WTC11 (cell line): ENCODE measurements at places on chromosomes 1 and 21.
A peak's percentile ranks its signal among the peaks of the same experiment; 100 is the strongest.

DNA sequence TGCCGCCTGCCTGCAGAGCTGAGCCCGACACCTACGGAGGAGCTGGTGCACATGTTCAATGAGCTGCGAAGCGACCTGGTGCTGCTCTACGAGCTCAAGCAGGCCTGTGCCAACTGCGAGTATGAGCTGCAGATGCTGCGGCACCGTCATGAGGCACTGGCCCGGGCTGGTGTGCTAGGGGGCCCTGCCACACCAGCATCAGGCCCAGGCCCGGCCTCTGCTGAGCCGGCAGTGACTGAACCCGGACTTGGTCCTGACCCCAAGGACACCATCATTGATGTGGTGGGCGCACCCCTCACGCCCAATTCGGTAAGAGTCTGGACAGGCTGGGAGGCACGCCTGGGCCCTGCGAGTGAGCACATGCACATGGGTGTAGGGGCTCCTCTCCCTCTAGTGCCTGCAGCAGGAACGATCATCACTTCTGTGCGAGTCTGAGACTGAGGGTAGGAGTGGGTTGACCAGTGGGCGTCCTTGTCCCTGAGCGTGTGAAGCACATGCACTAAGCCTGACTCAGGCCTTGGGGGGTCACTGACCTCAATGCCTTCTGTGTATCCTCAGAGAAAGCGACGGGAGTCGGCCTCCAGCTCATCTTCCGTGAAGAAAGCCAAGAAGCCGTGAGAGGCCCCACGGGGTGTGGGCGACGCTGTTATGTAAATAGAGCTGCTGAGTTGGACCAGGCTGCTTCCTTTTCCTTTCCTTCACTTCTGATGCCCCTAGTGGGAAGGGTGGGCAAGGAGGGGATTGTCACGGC lies 6.9 kb downstream of the DMAP1 start:
- no peak for DNase-seq
- H3K27ac ChIP-seq: no peak overlapping the region
- H3K27me3 ChIP-seq: no peaks in the 10 kb centered on the region; the same call in 1 of the 2 replicates

GRCh38 chr1:114982251-114982650 lies 47.4 kb upstream of the TSHB start:
- no peaks in the 10 kb centered on the region for H3K27me3 ChIP-seq
- no peaks in the 10 kb centered on the region for H3K36me3 ChIP-seq
- no peak overlapping the region for H3K4me3 ChIP-seq

DNA sequence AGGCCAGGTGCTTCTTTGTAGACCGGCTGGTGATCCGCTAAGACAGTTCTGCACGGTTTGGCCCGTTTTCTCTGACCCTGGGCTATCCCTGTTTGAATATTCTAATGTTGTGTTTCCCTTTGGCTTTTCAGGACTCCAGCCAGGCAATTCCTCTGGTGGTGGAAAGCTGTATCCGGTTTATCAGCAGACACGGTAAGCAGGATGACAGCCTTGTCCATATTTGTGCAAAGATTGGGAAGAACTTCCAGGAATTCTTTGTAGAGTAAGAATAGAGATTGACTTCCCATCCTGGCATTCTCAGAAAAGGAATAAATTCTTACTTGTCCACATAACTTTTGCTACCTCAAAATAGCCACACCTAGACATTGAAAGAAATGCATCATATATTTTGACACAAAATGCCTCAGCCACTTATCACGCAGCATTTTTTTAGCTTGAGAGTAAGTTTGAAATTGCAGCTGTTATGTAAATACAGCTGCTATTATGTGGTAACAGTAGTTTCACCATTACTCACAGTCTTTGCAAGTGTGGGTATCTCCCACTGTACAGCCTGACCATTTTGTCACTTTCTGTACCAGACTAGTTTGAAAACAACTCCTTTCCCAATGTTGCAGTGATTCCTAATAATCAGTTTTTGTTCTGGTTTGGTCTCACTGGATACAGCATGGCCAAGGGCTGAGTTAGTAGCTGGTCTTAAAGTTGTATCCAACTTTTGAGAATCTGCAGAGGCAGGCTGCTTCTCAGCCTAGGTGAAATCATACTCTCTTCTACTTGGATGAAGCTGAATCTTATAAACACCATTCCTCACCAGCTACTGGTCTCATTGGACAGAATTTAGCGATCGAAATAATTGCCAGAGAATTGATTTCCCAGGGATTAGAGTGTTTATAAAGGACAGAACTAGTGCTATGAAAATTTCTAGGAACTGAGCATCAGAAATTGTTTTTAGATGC lies 40.0 kb upstream of the IKBKE start:
- DNase-seq: no peak

- peaks cover 27% of the 10 kb centered on the region for H3K27me3 ChIP-seq
- H3K36me3 ChIP-seq: no peaks in the 10 kb centered on the region
- H3K4me3 ChIP-seq: no peak overlapping the region
- DNase-seq: no peak
- H3K27ac ChIP-seq: no peak overlapping the region
Observed at GRCh38 chr1:47756411-47756810, 240.8 kb downstream of the TRABD2B start.

DNA sequence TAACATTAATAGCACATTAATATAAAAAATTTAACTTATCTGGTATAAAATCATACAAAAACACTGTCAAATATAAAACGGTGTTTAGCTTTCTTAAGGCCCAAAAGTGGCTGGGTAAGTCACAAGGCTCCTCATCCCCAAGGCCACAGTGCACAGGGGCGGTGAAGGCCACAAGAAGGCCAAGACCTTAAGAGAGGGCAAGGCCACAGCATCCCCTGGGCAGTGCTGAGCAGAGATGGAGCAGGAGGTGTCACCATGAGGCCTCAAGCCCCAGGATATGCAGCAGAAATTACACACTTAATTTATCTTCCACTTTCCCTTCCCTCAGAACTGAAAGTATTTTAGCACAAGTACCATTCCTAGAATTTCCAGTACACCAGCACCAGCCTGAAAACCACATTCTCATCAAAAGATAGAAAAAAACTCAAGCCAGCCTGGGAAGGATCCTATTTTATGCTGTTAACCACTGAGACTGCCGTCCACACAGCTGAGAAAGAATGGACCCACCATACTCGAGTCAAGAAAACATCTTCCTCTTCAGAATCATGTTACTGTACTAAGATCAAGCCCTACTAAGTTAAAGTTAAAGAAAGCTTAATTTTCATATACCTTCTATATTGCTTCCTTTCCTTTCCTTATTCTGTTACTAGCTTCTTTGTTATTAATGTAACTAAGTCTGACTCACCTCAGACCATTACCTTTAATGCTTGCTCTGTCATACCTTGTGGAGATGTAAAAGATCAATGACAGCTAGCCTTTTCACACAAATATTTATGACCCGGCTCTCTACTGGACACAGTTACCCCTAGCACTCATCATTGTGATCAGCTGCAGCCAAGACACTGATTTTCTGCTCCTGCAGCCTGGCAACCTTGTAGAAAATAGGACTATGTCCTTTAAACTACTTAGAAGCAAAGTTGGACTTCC lies 26.4 kb upstream of the FMO1 start:
- H3K4me3 ChIP-seq: peak overlapping the region; percentile 1; the same call in 1 of the 2 replicates
- DNase-seq: no peak
- peak overlapping the region; percentile 90 for H3K27ac ChIP-seq
- H3K4me1 ChIP-seq: peaks cover 67% of the 10 kb centered on the region
- H3K27me3 ChIP-seq: no peaks in the 10 kb centered on the region; the same call in 1 of the 2 replicates
- peaks cover 18% of the 10 kb centered on the region for H3K36me3 ChIP-seq
